H7 (cell line): ENCODE measurements at places on chromosomes 1 and 21.

- DNase-seq, result no peak
These were observed 36.5 kb upstream of the KCND3 start for GRCh38 chr1:112026016-112026415.

DNA sequence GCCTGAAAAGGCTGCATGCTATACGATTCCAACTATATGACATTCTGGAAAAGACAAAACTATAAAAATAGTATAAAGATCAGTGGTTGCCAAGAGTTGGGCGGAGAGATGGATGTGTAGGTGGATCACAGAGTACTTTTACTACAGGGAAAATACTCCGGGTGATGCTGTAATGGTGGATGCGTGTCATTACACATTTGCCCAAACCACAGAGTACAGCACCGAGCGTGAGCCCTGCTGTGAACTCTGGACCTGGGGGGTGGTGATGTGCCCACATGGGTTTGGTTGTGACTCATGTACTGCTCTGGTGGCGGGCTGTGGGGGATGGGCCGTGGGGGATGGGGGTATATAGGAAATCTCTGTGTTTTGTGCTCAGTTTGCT lies 162.7 kb upstream of the COL6A1 start:
- peak; percentile 25 for DNase-seq

DNA sequence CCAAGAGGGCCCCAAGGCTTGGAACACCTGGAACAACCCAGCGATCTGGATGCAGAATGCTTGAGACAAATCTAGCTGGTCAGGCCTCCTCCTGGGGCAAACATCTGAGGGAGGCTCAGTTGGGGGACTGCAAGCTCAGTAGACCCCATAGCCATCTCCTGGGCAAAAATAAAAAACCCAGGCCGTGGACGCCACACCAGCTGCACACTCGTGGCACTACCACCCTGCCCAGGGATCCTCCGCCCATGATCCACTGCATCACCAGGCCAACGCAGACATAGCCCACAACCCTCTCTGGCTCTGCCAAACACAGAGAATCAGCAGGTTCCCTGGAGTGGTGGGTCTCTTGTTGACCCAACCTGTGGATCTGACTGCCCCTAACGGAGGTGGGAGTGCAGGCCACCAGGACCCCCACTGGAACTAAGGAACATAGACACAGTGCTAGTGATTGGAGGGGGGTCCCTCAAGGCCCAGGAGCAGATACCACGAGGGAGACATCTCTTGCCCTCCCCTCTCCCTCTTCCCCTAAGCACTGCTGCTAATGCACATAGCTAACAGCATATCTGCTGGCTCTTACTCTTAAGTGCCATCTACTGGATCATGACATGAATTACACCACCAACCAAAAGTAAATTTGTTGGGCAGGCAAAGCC lies 147.2 kb downstream of the CHD1L start:
- DNase-seq, result peak; percentile 65

DNA sequence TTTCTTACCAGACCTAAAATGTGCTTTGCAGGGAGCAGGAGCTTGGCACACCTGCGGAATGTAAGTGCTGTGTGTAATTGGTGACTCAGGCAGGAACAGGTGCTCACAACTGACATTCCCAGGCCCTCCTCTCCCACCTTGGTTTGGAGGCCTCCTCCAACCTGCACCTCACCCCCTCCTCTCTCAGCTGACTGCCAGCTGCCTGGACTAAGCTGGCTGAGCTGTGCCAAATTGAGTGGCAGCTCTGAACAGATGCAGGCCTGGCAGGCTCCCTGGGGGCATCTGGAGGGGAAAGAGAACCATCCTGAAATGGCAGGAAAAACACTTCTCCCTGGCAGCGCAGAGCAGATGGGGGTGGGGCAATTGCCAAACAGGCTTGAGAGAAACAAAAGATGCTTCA lies 91.7 kb upstream of the PGBD5 start:
- DNase-seq, result no peak

DNA sequence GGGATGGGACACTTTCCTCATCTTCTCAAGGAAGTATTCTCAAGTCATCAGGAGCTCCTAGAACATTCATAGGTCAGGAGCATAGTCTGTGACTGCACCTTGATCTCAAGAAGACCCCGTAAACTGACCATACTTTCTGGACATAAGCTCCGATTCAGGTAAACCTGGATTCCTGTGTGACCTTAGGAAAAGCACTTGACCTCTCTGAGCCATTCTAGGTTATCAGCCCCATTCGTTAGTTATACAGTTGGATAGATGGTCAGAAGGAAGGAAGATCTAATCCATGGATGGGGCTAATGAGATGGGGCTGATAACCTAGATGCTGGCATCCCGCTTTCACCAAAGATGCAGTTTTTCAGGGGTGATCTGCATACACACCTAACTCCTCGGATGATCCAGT lies 114.3 kb downstream of the EPHB2 start:
- DNase-seq, result no peak

DNA sequence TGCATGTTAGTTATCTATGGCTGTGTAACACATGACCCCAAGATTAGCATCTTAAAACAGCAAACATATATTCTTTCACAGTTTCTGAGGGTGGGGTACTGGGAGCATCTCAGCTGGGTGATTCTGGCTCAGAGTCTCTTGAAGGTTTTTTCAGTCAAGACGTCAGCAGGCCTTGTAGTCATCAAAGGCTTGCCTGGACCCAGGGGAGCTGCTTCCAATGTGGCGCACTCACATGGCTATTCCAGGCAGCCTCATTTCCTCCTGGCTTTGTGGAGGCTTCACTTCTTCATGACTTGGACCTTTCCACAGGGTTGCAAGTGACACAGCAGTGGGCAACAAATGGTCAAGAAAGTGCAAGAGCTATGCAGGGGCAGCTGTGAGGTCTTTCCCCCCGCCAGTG lies 114.7 kb downstream of the ACTL8 start:
- no peak for DNase-seq

- no peak for DNase-seq
These were observed 203.1 kb downstream of the NFIA start for GRCh38 chr1:61285371-61285885.

DNA sequence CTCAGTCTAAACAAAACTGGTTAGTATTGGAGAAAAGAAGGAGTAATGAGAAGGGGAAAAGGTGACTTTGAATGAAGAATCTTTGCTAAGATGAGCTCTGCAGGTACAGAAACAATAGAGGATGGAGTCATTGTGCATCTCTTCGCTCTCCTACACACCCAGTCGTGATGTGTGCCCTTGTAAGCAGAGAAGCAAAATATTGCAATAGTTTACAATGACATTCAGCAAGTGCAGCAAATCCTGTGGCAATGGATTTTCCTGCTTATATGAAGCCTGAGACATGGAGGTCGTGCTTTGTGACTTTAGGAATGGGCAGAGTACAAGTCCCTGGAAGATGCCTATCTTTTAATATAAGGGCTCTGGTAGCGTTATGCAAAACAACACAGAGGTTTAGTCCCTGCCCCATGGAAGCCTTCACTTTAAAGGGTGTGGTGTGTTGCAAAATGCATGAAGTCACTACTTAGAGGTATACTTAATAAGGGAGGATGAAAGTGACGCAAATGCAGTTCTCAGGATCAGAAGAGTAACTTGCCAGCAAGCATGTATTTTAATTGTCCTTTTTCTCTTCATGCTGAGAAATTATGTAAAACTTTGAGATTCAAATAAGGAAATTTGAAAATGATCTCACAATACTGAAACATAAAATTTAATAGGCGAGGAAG lies 88.0 kb upstream of the IVNS1ABP start:
- no peak for DNase-seq

- DNase-seq, result no peak
These were observed 43.6 kb downstream of the C21orf91 start for GRCh38 chr21:17775431-17776126.

DNA sequence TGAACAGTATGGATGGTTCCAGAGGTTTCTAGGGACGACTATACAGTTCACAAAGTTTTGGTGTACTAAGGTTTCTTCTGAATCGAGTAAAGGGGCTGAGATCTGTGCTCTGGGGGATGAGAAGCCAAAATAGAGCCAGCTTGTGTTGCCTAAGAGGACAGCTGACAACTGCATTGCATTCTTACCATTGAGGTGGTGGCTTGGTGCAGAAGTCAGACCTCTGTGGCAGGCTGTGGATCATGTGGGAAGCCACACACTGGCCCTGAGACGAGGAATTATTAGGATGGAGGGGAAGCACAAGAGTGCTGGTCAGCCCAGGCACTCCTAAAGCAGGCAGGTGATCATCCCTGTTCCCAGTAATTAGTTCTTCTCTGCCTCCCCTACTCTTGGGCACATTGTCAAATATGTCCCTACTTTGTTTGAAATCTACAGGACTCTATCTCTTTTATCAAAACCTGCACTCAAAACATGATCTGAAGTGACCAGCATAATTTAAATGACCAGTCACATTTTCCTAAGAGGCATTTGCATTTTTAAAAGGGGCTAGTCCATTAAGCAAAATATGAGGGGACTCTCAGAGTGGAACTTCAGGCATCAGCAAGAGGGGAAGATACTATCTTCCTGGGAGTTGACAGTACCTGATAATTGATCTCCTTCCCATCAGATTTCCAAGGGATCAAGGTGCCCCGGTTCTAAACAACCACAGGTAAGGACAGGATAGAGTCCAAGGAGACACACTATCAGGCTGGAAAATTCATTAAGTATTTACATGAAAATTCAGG lies at the start of gene FCRLB:
Gene FCRLB (plus strand): TSS at position 589 of the 782 bp plus-strand sequence. CDS start 1,129 bp downstream, outside the sequence.
- DNase-seq, result no peak

DNA sequence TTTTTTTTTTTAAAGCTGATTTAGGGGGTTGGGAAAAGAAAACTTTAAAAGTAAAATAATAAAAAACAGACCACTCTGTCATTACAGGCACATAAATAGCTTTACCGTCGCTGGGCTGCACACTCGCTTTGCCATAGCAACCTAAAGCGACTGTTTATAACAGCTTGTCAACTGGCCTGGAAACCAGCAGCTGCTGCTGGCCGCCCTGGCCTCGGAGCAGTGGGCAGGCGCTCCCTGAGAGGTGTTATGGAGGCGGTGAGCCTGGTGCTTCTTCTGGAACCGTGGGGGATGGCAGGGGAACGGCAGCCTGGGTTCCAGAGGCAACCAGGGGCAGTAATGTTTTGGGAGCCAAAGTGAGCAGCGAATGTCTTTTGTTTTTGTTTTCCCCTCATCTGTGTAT lies 45.7 kb downstream of the ATP2B4 start:
- no peak for DNase-seq

DNA sequence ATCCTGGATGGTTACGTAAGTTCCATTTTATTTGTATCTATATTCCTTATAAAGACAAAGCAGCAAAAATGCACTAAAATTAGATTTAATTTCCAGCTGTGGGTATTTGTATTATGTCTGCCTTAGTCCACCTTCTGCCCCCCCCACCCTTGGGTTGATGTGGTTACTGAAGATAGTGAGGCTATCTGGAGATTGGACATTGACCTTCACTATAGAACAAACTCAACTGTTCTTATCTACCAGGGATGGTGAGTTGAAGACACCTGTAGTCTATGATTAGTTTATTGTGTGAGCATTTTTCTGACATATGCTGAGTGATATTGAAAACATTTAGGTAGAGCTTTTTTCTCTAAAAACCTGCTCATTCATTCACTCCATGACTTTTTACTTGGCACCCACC lies 122.2 kb downstream of the NFIA start:
- no peak for DNase-seq

DNA sequence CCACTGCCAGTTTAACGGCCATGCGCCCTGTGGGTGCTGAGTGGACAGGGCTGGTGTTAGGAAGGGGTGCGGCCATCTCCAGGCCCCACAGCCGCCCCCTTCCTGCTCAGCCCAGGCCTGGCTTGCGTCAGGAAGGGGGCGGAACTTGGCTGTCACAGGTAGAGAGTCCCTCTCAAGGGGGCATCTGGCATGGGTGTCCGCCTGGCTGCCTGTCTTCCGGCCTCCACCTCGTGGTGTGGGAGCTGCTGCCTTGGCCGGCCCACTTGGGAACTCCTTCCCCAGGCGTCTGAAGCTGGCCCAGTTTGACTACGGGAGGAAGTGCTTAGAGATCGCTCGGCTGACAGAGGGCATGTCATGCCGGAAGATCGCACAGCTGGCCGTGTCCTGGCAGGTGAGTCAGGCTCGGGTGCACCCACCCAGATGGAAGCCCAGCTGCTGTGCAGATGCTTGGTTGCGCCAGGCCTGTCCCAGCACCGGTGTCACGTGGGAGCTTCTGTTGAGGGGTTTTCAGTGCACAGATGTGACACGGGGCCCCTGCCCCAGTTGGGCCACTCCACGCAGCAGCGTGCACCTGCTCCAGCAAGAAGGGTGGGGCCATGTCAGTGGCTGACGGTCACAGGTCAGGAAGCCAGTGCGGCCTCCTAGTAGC lies 9.1 kb upstream of the ATAD3B start:
- DNase-seq, result peak; percentile 52

DNA sequence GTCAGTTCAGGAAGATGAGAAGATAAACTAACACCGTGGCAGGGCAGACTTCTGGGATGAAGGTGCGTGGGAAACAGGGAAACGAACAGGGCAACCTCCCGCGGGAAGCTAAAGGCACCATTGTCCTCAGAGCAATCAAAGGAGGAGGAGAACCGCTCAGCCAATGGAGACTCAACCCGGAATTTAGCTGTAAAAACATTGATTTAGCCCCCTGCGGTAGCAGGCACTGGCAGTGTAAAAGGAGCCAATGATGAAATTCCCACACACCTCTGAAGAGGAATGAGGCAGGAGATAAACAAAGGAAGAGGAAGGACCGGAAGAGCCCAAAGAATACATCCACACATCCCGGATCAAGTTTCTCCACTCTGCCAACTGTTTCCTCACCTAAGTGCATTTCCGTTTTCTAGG lies 19.5 kb downstream of the HLCS start:
- peak; percentile 65 for DNase-seq

DNA sequence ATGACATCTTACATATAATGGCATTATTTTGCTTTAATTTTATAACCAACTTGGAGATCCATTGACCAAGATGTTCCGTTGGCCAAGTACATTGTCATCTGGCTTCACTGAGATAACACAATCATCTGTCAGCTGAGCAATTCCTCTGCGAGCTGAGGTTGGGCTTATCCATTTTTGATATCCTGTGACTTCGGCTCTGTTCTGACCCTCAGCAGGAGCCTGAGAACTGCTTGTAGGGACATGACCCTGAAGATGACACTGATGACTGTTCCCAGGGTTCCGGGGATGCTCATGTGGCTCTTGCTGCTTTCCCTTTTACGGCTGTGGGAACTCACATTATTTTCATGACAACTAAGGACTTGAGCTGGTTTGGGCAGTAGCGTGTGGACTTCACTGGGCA lies 51.2 kb downstream of the TLR5 start:
- DNase-seq, result no peak

DNA sequence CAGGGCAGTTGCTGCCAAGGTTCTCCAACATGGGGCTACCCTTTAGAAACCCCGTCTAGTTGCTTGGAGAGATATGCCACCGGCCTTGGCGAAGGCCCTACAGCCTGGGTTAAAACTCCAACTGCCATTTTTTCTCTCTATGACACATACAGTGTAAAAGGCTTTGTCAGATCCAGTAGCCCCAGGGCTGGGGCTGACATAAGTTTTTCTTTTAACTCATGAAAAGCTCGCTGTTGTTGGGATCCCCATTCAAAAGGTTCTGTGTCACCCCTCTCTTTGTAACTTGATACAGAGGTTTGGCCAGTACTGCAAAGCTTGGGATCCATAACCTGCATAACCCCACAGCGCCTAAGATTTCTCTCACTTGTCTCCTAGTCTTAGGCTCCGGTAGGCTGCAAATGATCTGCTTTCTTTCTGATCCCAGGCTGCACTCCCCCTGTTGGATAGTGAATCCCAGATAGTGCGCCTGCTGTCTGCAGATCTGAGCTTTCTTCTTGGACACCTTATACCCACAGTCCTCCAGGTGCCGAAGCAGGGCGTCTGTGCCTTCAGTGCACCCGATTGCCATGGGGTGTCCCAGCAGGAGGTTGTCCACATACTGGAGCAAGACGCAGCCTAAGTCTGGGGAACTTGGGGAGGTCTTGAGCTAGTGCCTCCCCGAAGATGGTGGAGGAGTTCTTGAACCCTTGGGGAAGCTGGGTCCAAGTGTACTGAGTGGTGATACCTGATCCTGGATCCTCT lies 406.2 kb downstream of the TGFB2 start:
- no peak for DNase-seq

GRCh38 chr1:28910379-28911115 lies 3.8 kb upstream of the EPB41 start:
- DNase-seq, result no peak
